ENCODE measurements at places on chromosomes 13 and 19.

GRCh38 chr19:10907925-10908324 is 20.5 kb downstream of the YIPF2 start:
- DNase-seq = no peak

DNA sequence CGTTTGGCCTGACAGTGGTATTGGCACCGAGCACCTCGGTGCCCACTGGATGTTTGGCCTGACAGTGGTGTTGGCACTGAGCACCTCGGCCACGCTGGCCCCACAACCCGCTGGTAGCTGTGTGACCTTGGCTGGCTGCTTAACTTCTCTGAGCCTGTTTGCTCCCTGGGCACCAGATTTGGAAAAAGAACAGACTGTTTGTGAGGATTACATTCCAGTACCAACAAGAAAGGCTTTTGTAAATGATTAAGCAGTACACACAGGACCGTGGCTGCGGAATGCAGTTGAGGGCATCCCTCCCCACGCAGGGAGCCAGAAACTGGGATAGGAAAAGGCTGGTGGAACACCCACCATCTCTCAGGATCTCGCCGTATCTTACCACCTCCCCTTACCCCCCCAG is 31.9 kb downstream of the SLC25A42 start:
- DNase-seq = no peak

DNA sequence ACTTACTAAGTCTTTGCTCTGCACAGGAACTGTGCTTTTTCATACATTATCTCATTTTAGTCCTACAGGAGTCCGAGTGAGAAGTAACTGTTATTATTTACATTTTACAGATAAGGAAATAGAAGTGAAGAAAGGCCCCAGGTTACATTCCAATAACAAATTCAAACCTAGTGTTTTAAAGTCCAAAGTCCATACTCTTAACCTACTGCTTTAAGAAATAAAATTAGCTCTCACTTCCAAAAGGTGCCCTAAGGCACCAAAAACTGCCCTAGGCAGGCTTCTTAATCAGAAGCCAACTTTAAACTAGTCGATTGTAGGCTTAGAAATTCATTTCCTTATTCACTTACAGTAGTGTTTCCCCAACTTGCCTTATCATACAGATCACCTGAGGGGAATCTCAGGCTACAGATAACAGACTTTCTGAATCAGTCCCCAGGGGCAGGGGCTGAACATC is 555.9 kb downstream of the DIAPH3 start:
- no peak for DNase-seq

DNA sequence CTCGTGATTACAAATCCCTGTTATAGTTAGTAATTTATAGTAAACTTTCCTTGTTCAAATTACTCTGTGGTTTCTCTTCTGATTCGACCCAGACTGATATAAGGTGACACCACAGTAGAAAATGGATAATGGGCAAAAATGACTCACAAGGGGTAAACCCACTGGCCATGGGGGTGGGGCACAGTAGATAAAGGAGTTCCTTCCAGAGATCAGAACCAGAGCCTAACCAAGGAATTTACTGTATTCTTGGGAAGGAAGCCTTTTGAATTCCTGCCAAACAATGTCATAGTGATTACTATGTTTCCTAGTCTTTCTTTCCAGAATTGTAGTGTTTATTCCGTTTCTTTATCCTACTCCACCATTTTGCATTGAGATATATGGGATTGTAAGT is 21.9 kb downstream of the MIR17HG start:
- DNase-seq = peak; percentile 17

DNA sequence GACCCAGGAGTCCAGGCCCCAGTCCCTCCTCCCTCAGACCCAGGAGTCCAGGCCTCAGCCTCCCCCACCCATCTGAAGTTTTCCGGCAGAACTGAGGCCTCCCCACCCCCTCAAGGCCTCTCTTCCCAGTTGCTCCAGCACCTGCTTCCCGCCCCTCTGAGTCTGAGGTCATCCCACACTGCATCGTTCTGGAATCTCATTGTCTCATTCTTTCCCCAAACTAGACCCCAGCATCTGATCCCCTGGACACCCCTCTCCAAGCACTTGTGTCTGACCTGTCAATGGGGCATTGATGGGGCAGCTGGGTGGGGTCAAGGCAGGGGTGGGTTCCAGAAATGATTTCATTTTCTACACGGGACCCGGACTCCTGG is 793 bp upstream of the SBK2 start:
- peak; percentile 92 for DNase-seq

- DNase-seq = peak; percentile 70
These were observed 34.6 kb upstream of the SLC46A3 start for GRCh38 chr13:28753208-28753892.

- no peak for DNase-seq
These were observed 269.6 kb downstream of the DNAJC15 start for GRCh38 chr13:43293008-43293407.

DNA sequence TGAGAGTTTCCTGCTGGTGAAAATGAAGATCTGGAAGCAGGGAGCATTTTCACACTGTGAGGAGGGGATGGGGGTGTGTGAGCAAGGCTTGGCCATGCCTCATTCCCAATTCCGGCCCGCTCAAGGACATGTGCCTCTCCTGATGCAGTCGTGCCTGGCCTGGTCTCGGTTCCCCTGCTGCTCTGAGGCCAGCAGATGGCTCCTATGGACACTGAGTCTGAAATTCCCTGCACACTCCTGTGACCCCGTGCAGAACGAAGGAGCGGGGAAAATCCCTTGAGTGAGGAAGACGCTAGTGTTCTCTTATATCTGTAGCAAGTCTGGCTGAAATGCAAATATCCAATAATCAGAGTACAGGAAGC is 363 bp upstream of the ZNF763 start:
- no peak for DNase-seq
